ENCODE measurements at places on chromosomes 6 and 20. TPM values are rescaled to one million over a fixed set of nuclear protein-coding genes. Genes with fewer than 3 reads are reported as not detected.

Gene ADAM33
- total RNA-seq: not detected

Gene GPRC6A
- total RNA-seq: not detected

- no peaks in the 10 kb centered on the region for H3K27me3 ChIP-seq
- no peak overlapping the region for H3K4me3 ChIP-seq
- no peaks in the 10 kb centered on the region for H3K36me3 ChIP-seq
- H3K4me1 ChIP-seq: peaks cover 17% of the 10 kb centered on the region
- H3K27ac ChIP-seq: no peak overlapping the region
- DNase-seq: peak; percentile 65
Measured at GRCh38 chr6:157753291-157753690, 69.8 kb upstream of the SNX9 start.

DNA sequence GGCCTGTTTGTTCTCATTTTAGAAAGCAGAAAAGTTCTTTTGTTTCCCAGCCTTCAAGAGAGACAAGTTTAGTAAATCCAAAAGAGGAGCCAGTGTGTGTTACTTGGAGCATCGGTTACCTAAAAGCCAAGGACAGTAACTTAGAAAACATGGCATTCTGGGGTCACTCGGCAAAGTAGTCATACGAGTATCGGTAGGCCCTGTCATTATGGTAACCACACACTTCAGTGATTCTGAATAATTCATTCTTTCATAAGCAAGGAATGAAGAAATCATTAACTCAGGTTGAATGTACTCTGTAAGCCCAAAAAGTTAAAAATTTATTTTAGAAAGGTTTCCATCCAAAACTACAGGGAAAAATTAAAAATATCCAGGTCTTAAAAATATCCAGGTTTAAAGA, 34.0 kb downstream of the CNKSR3 start:
- H3K4me1 ChIP-seq: peaks cover 15% of the 10 kb centered on the region
- H3K27ac ChIP-seq: no peak overlapping the region
- H3K36me3 ChIP-seq: no peaks in the 10 kb centered on the region
- H3K4me3 ChIP-seq: no peak overlapping the region

GRCh38 chr6:25637211-25637610, 14.8 kb upstream of the SCGN start:
- no peaks in the 10 kb centered on the region for H3K4me1 ChIP-seq
- DNase-seq: no peak
- H3K36me3 ChIP-seq: no peaks in the 10 kb centered on the region
- no peak overlapping the region for H3K27ac ChIP-seq

GRCh38 chr6:29564875-29565274, 5.3 kb upstream of the UBD start:
- no peak overlapping the region for H3K4me3 ChIP-seq
- H3K4me1 ChIP-seq: no peaks in the 10 kb centered on the region
- no peak for DNase-seq
- no peak overlapping the region for H3K27ac ChIP-seq

- DNase-seq: no peak
- H3K4me3 ChIP-seq: no peak overlapping the region
- H3K36me3 ChIP-seq: peaks cover 7% of the 10 kb centered on the region
- H3K27ac ChIP-seq: no peak overlapping the region
- no peaks in the 10 kb centered on the region for H3K27me3 ChIP-seq
Measured at GRCh38 chr6:161088676-161089328, 97.2 kb downstream of the MAP3K4 start.

All from PC-9 (cell line).